ENCODE measurements at places on chromosomes 3 and 15.

DNA sequence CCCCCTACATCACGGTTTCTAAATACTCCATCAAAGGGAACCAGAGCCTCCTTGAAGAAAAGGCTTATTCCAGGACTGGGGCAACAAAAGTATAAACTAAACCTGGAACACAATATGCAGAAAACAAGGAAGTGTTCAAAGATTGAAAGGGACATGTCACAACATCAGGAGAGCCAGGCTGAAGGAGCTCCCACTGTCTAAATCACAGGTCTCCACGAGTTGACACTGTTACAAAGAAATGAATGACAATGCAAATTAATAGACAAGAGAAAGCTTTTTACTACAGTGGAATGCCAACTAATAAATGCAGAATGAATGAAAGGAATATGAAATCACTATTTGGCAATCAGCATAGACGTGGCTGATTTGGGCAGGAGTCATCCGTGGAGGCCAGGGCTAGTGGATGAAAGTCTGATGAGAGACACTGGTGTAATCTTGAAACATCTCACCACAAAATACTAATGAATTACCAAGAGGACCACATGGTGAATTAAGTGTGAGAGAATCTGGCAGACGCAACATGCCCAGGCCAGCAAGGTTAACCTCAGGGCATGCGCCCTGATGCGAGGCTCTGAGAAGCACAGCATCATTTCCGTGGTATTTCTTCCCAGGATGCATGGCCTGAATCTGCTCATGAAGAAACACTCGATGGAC is 123.8 kb upstream of the TJP1 start:
- no peak for DNase-seq

GRCh38 chr3:170410428-170411029 is 8.1 kb upstream of the CLDN11 start:
- DNase-seq, result no peak

DNA sequence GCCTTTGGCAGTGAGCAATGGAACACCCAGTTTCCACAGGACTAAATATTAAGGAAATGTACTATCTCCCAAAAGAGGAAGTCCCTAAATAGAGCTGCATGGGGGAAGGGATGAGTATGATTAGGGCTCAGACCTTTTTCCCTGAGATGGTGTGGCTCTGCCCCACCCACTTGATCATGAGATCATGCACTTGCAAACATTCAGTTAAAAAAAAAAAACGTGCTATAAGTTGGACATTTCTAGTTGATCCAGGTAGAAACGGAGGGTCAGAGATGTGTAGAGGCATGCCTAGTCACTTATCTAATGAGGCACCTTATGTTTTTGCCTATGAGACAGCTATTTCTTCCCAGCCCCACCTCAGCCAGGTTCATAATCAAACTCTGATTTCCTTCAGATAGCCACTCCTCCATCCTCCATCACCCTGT is 24.5 kb upstream of the SSR3 start:
- DNase-seq, result no peak

GRCh38 chr3:117264204-117264994 is 554.8 kb downstream of the TUSC7 start:
- no peak for DNase-seq

DNA sequence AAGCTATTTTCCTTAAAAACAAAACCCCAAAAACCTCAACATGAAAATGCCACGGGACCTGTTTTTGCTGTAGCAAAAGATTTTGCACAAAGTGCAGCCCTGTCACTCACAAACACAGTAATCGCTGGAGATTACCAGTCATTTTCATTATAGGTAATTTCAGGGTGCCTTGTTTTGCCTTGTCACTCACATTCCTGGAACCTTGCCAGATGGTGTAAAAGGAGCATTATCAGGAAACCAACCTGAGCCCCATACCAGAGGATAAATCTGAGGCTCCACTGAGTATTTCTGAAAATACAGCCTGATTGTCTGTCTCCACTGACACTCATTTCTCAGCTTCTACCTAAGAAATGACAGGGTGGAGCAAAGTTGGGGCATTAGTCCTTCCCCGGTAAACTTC is 791.3 kb upstream of the LMCD1 start:
- DNase-seq, result no peak
